ENCODE measurements at places on chromosomes 7 and 10.

- DNase-seq, result no peak
Observed at GRCh38 chr7:21547501-21547900, 4.7 kb downstream of the DNAH11 start.

GRCh38 chr10:16745061-16745460 is 72.2 kb downstream of the RSU1 start:
- DNase-seq, result no peak

- no peak for DNase-seq
Observed at GRCh38 chr7:830069-830468, 2.2 kb upstream of the SUN1 start.

GRCh38 chr7:26328498-26329390 is 37.1 kb downstream of the SNX10 start:
- no peak for DNase-seq

DNA sequence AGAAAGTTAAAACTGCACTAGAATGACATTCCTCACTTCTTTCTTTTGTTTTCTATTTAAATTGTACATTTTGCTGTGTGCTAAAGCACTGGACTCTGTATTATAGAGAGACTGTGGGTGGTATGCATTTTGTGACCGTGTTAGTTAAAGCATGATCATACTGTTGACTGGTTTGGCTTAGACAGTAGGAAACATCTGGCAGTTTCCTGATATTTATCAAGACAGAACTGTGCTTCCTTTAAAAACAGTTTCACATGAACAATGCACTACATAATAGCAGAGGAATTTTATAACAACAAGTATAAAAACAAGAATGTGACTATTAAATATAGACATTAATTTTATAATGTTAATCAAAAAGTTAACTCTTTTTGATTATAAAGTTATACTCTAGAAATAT is 23.1 kb downstream of the GNG11 start:
- DNase-seq, result no peak

- no peak for DNase-seq
Observed at GRCh38 chr10:114261076-114261475, 22.0 kb downstream of the VWA2 start.

DNA sequence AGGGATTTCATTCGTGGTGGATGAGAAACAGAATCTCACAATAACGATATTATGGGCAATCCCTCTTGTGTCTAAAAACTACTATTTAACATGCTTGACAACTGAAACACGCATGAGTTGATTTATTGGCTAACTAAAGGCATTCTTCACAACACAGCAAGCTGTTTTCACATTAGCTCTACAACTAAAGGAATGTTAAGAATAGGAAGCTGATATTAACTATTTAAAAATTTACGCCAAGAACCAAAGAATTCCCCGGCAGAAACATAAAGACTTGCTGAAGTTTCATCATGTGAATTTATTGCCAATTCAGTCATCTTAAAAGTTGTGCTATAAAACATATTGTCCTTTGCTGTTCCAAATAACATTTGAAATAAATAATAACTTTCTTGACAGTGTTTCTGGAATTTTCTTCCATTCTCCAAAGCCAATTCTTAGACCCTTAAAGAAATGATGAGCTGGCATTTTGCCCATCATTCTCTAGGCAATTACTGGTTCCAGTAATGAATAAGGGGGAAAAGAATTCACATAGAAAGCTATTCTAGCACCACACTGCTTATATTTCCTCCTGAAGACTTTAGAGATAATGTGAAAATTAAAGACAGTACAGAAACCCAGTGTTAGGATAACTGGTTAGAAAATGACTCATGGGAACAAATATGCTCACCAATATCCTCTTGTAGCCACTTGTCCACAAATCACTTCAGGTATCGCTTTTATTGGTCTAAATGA is 233.1 kb downstream of the PARD3 start:
- no peak for DNase-seq

- DNase-seq, result no peak
Observed at GRCh38 chr10:36437367-36437766, 688.0 kb upstream of the ANKRD30A start.

DNA sequence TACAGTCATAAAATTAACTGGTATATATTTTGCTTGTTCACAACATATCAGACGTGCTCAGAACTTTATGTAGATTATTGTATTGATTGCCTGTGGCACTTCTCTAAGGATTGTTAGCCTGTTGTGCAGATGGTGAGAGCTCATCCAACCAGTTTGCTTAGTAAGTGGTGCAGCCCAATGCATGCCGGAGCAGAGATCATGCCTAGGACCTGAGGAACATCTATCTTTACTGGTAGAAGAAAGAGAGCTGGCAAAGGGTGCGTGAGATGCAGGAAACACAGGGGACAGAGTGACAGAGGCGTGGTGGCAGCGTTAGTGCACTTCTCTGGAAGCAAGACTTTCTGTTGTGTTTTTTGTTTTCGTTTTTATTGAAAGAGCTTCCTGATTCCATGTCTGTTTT is 35.9 kb downstream of the CCM2 start:
- DNase-seq, result no peak

DNA sequence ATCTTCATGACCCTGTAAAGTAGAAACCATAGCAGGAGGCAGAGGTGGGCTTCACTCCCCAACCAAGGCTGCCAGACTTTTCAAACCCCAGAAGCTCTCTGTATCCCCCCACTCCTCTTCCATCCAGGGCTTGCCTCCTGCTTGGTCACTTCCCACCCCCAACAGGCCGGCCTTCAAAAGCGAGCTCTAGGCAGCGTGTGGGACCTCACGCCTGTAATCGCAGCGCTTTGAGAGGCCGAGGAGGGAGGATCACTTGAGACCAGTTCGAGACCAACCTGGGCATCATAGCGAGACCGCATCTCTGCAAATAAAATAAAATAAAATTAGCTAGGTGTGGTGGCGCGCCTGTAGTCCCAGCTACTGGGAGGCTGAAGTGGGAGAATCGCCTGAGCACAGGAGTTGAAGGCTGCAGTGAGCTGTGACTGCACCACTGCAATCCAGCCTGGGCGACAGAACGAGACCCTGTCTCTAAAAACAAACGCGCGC is 743 bp upstream of the POR start:
- DNase-seq, result no peak

DNA sequence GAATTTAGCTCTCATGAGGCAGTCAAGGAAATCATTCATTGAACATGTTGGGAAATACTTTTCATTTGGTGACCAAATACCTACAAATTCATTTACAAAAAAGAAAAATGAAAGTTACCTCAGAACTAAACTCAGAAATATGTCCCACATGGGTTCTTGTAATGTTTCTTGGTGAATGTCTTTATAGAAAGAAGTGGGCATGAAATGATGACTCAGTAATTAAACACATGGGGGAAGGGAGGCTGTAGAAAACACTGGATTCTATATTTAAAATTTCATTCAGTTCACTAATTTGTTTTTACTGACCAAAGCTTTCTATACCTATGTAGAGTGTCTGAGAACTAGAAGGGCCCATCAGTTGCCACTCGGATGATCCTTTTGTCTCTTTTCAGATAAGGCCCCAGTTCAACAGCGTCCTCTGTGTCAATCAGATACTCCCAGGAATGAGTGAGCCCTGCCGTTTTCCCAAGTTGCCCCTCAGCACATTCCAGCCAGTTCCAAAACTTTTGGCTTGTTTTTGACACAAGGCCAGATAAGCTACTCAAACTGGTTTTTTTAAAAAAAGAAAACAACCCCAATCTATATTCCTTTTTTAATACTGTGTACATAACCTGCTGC is 49.3 kb upstream of the AGBL3 start:
- no peak for DNase-seq

GRCh38 chr10:89891006-89891535 is 189.7 kb downstream of the KIF20B start:
- DNase-seq, result no peak

- no peak for DNase-seq
Observed at GRCh38 chr10:33704214-33704830, 369.9 kb upstream of the NRP1 start.

DNA sequence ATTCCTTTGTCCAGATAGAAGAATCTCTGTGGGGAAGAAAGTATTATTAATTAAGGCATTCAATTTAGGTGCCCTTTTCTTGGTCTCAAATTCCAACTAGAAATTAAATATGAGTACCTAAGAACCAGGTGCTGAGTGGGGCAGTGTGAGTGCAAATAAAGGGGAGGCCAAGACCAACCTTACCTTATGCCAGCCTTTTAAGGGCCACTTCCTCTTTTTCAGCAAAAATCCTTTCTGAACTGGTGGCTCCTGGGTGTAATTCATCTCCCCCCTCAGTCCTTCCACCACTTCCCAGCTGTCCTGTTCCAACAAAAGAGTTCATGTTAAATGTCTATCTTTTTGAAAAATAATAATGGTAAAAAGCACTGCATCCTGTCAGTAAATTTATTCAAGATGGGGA is 108.2 kb downstream of the OSBPL3 start:
- DNase-seq, result no peak

DNA sequence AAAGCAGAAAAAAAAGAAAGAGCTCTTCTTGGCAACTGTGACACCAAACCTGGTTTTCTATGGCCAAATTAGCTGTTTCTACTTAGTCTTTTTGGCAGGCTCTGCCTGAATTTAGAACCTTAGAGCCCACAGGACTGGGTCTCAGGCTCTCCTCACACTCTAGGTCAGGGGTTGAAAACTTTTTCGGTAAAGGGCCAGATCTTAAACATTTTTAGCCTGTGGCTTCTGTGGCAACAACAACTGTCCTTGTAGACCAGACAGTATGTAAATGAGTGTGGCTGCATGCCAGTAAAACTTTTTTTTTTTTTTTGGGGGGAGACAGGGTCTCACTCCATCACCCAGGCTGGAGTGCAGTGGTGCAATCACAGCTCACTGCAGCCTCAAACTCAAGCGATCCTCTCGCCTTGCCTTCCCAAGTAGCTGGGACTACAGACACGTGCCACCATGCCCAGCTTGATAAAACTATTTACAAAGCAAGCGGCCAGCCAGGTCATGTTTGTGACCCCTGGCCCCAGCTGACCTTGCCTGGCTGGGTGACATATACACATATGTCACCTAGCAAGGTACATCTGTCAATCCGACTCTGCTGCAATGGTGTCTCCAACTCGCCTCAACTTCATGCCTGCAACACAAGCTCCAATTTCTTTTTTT is 17.4 kb downstream of the KPNA7 start:
- no peak for DNase-seq

DNA sequence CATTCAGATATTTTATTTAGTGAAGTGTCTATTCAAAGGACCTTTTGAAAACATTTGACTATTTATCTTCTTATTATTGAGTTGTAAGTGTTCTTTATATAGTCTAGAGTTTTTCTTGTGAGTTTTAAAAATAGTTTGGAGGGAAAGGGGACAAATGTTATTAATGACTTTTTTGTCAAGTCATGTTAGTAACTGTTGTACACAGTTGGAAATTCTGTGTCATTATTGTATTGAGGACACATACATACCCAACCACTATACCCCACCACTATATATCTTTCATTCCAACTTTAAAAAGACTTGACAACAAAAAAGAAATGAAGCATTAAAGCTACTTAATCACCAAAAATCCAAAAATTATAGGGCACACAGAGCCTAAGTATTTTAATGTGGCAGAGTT is 53.2 kb upstream of the OIT3 start:
- no peak for DNase-seq

- DNase-seq, result no peak
Observed at GRCh38 chr7:47354831-47355541, 226.9 kb downstream of the TNS3 start.

DNA sequence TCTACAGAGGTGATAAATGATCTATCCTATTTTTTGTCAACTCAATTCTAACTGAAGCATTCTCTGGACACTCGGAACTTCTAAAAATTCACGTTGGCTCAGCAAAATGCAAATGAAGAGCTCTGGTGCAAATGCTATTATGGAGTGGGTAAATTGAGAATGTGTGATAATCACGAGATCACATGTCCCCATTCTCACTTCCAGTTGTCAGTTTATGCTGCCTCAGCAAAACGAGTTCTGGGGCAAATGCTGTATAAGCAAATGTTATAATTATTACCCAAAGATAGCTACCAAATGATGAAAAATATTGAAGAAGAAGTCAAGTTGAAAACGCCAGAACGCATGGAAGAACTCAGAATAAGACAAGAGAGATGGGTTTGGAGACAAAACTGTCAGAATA is 29.4 kb downstream of the AKR1B1 start:
- DNase-seq, result no peak

GRCh38 chr7:47211519-47211973 is 370.4 kb downstream of the TNS3 start:
- no peak for DNase-seq

DNA sequence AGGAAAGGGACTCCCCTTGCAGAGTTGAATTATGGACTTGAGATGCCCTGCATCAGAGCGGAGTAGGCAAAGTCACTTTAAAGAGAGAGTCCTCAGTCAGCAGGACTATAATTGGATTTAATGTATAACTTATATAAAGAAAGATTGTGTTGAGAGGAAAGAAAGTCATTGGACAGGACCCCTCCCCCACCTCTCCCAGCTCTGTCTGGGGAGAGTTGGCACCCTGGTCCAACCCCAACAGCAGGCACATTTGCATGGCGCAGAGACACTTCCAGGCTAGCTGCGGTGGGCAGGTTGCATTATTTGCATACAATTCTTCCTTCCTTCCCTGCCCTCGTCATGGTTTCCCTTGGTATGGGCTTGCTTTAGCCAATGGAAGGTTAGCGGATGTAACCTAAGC is 46.1 kb upstream of the NPTX2 start:
- DNase-seq, result no peak

DNA sequence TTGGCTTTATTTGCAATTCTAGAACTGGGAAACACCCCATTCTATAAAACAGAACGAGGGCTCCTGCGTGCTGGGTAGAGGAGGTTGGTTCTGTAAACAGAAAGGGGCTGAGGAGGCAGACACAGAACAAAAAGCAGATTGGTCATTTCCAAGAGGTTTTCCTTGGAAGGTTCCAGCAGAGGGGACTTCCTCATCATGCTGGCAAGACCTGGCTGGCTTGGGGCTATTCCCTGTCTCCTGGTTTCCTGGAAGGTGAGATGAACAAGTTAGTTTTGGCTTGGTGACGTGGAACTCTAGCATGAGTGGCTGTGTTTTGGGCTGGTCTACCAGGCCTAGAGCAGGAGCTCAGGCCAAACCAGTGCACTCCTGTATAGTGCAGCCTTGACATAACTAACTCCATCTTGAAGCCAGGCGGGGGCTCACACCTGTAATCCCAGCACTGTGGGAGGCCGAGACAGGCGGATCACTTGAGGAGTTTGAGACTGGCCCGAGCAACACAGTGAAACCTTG is 26.1 kb upstream of the DNAJB6 start:
- DNase-seq, result no peak

- no peak for DNase-seq
Observed at GRCh38 chr10:112967200-112967599, 17.2 kb downstream of the TCF7L2 start.

- no peak for DNase-seq
Observed at GRCh38 chr7:33444511-33444910, 315.1 kb downstream of the BBS9 start.
